ENCODE measurements at places on chromosomes 13 and 19.

DNA sequence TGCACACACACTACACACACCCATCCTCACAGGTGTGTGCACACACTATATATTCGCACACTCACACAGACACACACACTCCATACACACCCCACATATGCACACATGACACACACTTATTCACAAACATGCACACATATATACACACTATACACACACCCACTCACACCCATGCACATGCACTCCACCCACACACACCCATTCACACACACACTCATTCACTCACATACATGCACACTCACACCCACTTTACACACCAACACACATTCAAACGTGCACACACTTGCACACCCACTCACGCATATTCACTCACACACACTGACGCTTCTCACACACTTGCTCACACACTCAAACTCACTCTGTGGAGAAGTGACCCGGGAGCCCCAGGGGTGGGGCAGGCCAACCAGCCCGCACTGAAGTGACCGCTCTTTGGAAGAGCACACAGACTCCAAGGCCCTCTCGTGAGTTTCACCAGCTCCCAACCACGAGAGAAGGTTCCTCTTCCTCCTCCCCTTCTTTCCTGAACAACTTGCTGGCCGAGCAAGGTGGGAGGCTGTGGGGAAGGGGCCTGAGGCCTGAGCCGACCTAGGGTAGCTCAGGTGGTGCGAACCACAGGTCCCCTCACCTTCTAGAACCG is 86.1 kb upstream of the TM9SF2 start:
- DNase-seq, result no peak

DNA sequence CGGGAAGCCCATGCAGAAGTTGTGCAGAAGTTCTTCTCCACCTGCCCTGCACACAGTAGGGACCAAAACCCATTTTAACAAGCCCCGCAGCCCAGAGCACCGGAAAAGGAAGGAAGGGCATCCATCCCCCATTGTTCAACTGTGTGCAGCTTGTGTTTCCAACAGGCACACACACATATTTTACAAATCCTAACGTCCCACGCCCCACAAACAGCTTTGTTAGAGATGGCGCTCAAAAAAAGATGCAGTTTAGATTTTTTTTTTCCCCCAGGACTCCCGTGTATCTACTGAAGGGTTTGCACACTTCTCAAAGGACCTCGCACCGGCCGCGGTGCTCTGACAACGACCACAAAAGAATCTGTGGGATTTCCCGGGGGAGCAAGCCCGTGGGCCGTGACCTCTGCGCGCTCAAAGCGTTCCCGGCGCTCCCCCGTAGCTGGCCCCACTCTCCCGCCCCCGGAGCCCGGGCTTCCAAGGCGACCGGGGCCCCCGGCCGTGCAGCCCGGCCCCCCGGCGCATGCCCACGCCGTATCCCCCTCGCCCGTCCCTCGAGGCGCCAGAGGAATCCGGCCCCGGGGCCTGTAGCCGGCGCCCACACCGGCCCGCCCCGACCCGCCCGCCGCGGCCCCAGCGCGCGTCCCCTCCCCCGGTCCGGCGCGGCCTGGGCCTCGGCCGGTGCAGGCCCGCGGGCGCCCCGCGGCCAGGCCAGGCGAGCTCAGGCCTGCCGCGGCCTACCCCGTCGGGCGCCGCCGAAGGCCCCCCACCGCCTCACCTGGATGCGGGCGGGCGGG is 523 bp downstream of the ELAVL1 start:
- no peak for DNase-seq

- no peak for DNase-seq
These were observed 2012.6 kb downstream of the PCDH9 start for GRCh38 chr13:65217471-65217995.

DNA sequence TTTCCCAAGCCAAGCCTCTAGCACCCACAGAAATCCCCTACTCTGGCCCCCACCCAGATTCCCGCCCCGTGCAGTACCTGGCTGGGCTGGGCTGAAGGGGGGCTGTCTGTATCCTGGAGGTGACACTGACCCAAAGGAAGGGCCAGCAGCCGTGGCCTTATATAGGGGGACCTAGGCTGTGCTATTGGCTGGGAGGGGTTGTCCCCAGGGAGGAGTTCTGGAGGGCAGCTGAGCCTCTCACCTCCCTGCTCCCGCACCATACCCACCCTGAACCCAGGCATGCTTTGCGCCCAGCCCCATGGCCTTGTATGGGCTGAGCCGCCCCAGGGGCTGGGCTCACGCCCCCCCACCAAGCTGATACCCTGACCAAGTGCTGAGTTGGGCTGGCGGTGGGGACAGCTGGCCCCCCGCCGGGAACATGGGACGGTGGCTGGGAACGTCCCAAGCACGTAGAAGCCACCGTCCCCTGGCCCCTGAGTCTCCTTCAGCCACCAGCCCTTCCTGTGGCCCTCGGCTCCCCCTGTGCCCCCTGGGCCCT is at the start of gene CKM:
Gene CKM, minus strand, starts transcription at position 132 of the 538 bp plus-strand sequence. CDS start 3,162 bp downstream, outside the sequence.
- DNase-seq, result no peak

- DNase-seq, result no peak
These were observed 173.7 kb downstream of the TBC1D4 start for GRCh38 chr13:75308222-75308621.

DNA sequence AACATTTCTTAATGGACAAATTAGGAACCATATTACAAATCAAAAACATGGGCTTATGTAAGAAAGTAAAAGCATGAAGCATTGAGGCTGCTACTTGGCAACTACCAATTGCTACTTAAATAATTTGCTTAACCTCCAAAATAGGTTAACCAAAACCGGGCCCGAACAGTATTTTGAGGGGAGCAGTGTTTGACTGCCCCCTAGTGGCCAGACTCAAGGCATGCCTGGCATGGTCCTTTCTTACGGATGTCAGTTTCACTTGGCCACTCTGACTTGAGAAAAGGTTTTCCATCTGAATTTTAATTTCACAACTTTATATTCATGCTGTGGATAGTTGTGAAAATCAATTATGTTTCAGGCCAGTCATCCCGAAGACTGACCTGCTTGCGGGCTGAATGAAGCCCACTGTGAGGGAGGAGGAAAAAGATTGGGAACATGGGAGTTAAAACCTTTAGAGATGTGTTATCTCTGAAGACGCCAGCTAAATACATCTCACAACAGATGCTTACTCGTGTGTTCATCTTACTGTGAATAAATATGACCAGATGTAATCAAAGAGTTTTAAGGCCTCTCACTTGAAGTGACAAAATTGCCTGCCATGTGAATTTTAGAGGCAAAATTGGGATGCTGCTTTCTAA is 2.9 kb downstream of the RXFP2 start:
- DNase-seq, result peak; percentile 83

- no peak for DNase-seq
These were observed 164.6 kb downstream of the NDFIP2 start for GRCh38 chr13:79645569-79645968.

- no peak for DNase-seq
These were observed 38.1 kb downstream of the PSG5 start for GRCh38 chr19:43148233-43148632.

- DNase-seq, result no peak
These were observed 234.6 kb upstream of the RFC3 start for GRCh38 chr13:33583398-33583797.

GRCh38 chr13:43487461-43487860 is 299.3 kb downstream of the ENOX1 start:
- DNase-seq, result no peak

DNA sequence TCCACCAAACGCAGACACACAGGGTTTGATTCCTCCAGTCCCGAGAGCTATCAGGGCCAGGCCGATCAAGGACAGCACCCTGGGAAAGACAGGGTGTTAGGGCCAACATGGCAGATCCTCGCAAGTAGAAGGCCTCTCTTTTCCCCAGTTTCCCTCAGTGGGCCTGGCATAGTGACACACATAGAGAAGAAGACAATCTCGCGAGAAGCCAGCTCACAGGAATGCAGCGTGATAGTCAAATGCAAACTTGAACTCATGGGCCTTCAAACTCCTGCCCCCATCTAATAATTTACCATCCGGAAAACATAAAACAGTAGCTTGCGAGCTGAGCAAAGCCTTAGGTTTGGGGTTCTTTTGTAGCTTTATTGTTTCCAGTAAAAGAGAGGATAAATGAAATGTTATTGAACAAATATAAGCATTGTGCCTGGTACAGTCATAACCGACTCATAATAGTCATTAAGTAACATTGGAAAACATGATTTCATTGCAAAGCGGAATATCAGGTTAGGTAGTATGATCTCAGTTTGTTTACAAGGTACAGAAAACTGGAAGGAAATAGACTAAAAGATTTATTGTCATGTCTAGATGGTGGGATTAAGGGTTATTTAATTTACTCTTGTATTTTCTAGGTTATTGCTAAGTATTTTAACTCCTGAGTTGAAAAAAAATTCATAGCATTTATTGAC is 30.5 kb downstream of the SLC15A1 start:
- DNase-seq, result no peak

- peak; percentile 45 for DNase-seq
These were observed 525.1 kb downstream of the MYO16 start for GRCh38 chr13:109154546-109154945.

- DNase-seq, result no peak
These were observed 381.0 kb downstream of the TSHZ3 start for GRCh38 chr19:30968210-30968609.

DNA sequence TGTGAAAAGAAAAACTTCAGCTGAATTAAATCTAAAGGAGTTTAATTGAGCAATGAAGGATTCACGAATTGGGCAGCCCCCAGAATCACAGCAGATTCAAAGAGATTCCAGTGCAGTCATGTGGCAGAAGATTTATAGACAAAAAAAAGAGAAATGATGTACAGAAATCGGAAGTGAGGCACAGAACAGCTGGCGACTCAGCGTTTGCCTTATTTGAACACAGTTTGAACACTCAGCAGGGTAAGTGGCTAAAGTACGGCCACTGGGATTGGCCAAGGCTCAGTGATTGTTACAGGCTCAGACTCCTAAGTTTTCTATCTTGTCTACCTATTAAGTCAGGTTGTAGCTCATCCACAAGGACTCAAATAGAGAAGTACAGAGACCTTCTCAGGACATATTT is 11.6 kb upstream of the CFAP97D2 start:
- DNase-seq, result no peak

DNA sequence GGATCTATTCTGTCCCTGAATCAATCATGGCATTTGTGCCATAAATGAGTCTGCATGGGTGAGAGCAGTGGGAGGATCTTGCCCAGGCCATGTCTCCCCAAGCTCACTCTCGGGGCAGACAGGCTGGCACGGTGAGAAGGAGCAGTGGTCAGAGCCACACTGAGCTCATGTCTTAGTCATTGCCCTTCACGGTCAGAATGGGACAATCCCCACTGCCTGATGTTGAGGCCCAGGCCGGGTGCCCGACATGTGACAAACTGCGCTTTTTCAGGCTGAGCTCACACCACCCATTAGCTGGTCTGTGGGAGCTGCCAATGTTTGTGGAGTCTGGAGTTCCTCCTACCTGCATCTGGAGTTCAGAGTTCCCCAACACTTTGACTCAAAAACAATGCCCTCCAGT is 481.9 kb downstream of the COG6 start:
- DNase-seq, result no peak

- no peak for DNase-seq
These were observed 1146.8 kb downstream of the UQCRFS1 start for GRCh38 chr19:28066161-28066560.

DNA sequence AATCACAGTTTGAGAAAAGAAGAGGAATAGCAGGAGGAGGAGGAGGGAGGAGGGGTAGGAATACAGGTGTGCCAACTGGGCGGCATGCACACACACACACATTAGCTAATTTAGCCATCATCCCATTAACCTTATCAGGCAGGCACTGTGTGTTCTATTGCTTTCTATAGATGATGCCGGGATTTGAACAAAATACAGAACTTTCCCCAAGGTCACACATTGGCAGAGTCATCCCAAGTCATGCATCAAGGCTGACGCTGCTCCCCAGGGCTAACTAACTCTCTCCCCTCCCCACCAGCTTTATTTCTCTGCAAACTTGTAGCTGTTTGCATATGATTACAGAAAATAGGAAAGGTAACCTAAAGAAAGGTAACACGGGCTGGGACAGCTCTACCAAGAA is 83.0 kb downstream of the NUFIP1 start:
- no peak for DNase-seq

DNA sequence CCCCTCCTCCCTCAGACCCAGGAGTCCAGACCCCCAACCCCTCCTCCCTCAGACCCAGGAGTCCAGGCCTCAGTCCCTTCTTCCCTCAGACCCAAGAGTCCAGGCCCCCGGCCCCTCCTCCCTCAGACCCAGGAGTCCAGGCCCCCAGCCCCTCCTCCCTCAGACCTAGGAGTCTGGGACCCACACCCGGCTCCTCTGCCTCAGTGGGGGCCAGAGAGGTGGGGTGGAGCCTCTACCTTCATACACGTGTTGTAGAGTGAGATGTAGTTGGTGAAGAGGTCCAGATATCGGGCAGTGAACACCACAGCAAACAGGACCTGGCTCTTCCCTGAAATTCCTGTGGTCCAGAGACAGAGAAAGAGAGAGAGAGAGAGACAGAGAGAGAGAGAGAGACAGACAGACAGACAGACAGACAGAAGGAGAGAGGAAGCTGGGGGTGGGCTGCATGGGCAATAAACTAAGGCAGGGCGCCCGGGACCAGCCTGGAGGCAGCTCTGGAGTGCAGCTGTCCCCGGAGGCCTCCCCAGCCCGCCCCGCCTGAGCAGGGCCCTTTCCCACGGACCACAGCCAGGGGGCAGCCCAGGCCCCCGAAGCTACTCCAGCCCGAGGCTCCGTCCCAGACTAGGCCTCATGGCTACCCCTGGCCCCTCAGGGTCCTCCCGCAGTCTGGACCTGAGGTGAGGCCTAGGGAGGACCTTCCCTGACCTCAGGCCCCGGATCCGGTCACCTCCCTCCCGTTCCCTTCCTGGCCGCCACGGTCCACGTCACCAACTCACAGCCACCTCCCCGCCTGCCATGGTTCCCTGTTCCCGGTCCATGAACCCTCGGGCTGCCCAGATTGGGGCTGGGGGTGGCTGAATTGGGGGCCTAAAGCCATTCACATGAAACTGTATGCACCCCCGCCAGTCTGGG is 907 bp downstream of the KDELR1 start:
- peak; percentile 81 for DNase-seq

- DNase-seq, result no peak
These were observed 186.2 kb upstream of the PCDH9 start for GRCh38 chr13:67416047-67416925.

DNA sequence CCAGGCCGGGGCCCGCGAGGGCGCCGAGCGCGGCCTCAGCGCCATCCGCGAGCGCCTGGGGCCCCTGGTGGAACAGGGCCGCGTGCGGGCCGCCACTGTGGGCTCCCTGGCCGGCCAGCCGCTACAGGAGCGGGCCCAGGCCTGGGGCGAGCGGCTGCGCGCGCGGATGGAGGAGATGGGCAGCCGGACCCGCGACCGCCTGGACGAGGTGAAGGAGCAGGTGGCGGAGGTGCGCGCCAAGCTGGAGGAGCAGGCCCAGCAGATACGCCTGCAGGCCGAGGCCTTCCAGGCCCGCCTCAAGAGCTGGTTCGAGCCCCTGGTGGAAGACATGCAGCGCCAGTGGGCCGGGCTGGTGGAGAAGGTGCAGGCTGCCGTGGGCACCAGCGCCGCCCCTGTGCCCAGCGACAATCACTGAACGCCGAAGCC is 3.3 kb downstream of the APOE start:
- no peak for DNase-seq

GRCh38 chr13:41533266-41534052 is 76.1 kb downstream of the RGCC start:
- DNase-seq, result no peak

GRCh38 chr19:16135430-16136127 is 7.9 kb upstream of the HSH2D start:
- DNase-seq, result no peak

- peak; percentile 67 for DNase-seq
These were observed 7.5 kb downstream of the ZNF610 start for GRCh38 chr19:52343548-52343947.

- DNase-seq, result no peak
These were observed 6.3 kb upstream of the ATP11A start for GRCh38 chr13:112683581-112683980.

GRCh38 chr13:48660361-48661076 is 6.8 kb downstream of the CYSLTR2 start:
- DNase-seq, result no peak

Data from right forelimb (tissue), 1 donor.